ENCODE measurements at places on chromosomes 2 and 18.

DNA sequence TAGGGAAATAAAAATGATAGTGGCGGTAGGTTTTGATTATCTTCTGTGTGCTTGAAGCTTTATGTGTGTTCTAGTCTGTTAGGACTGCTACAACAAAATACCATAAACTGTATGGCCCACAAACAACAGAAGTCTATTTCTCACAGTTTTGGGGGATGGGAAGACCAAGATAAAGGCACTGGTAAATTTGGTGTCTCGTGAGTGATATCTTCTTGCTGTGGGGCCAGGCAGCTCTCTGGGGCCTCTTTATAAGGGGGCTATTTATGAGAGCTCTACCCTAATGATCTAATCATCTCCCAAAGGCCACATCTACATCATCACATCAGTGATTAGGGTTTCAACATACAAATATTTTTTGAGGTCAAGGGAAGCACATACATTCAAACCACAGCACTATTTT lies 86.8 kb upstream of the SPHKAP start:
- DNase-seq, result no peak

- no peak for DNase-seq
Observed at GRCh38 chr2:235047171-235048160, 95.6 kb downstream of the SH3BP4 start.

DNA sequence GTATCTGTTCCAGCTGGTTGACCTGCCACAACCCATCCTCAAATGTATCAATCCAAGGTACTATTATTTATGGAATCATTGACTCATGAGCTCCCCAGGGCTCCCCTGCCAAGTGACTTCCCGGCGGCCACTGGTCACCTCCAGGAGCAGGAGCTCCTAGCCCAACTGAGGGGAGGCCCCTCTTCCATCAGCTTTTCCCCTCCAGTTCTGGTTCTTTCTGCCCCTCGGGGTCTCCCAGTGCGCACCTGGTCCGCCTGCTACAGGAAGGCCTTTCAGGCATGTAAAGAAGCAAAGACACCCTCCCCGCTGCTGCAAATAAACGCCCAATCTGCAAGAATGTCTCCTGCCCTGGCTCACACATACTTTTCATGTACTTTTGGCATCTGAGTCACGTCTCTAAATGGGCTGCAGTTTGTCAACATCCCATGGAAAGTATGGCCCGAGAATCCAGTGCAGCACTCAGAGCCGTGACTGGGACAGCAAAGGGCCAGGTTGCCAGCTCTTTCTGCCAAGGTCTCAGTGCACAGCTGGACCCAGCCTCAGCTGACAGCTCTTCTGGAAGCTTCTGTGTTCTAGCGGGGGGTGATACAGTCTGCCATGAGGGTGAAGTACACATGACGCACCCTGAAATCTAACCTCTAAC lies 41.4 kb downstream of the KLHL29 start:
- DNase-seq, result no peak

DNA sequence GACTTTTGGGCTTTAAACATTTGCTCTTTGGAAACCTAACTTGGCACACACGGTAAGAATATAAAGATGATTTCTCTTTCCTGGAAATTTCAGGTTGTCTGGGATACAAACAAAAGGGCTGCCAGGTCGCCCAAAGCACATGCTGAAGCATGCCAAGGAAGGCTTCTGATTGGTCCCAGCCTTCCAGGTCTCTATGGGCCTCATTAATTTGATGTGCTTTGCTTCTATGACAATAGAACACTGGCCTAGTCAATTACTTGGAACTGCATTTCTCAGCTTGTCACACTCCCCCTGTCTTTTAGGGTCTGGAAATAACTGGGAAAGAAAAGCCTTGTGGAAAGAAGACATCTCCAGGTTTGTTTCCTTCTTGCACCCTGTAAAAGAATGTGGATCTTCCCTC lies 228.9 kb downstream of the ADCYAP1 start:
- DNase-seq, result no peak

- DNase-seq, result no peak
Observed at GRCh38 chr2:197426723-197427603, 7.9 kb downstream of the SF3B1 start.

DNA sequence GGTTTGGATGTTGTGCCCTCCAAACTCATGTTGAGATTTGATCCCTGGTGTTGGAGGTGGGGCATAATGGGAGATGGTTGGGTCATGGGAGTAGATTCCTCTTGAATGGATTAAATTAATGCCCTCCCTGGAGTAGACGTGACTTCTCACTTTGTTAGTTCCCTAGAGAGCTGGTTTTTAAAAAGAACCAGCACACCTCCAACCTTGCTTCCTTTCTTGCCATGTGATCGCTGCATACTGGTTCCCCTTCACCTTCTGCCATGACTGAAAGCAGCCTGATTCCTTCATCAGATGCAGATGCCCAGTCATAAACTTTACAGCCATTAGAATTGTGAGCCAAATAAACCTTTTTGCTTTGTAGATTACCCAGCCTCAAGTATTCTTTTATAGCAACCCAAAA lies 21.7 kb downstream of the MTA3 start:
- no peak for DNase-seq

GRCh38 chr18:56188529-56189275 lies 449.7 kb downstream of the TXNL1 start:
- DNase-seq, result no peak

- DNase-seq, result no peak
Observed at GRCh38 chr2:40199771-40200170, 252.1 kb downstream of the SLC8A1 start.

- DNase-seq, result no peak
Observed at GRCh38 chr18:58225101-58225500, 181.1 kb downstream of the NEDD4L start.

- DNase-seq, result no peak
Observed at GRCh38 chr2:224594840-224595239, 9.7 kb upstream of the CUL3 start.

- DNase-seq, result no peak
Observed at GRCh38 chr2:203623096-203623495, 83.3 kb upstream of the CD28 start.

DNA sequence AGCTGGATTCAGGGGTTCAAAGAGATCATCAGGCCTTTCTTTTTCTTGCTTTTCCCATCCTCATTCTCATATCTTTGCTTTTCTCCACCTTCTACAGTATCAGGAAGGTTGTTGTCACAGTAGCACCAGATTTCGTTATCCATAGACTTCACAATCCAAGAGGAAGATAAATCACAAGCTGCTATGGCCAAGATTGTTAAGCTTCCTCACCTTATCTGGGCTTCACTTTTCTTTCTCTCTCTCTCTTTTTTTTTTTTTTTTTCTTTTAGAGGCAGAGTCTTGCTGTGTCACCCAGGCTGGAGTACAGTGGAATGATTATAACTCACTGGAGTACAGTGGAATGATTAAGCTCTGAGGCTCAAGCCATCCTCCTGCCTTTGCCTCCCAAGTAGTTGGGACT lies 93.5 kb downstream of the TTC27 start:
- no peak for DNase-seq

GRCh38 chr2:74552914-74553811 lies 579 bp downstream of the LOXL3 start:
- peak; percentile 48 for DNase-seq

GRCh38 chr2:99974275-99974674 lies 168.1 kb downstream of the AFF3 start:
- DNase-seq, result peak; percentile 38

Measured in Ammon's horn (tissue), 1 donor.